ENCODE measurements at places on chromosomes 4 and X.

DNA sequence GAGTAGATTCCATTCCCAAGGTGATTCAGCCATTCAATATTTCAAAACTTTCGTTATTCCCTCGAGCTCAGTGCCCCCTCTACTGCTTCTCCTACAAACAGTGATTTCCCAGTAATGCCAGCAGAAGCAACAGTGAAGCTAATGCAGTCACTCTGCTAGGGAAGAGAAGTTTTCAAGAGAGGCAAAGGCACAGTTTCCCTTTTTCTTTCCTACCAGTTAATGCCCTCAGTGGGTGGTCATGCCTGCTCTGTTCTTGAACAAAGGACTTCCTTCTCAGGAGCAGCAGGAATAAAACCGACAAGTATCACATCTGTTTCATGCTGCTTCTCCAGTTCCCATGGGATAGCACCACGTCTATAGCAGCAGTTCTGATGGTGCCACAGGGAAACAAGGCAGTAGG is 317.2 kb downstream of the TENM3 start:
- DNase-seq, result no peak

DNA sequence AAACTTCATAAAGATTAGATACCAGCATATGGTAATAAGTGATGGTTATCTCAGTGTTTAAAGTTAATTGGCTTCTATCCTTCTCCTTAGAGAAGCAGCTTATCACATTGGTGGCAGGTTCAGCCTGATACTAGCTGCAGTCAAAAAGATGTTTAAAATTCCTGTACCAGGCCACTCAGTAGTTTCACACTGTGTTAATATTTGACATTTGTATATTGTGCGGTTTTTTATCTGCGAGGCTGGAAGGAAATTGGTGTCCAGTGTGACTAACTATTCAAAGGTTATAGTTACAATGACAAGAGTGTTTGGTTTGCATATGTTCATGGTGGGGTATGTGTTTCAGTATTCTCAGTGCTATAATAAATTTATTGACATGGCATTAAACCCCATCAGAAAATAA is 27.5 kb upstream of the TBC1D8B start:
- no peak for DNase-seq

DNA sequence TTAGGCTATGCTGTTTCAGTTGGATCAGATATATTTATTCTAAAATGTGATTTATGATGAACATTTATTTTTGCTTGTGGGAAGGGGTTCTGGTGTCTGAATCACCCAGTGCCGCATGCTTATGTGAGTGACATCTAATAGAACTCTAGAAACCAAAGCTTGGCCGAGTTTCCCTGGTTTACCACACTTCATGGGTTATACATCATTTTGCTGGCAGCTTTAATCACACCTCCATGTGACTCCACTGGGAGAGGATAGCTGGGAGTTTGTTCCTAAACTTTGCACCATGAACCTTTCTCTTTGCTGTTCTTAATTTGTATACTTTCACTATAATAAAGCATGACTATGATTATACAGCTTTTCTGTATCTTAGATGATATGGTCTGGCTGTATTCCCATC is 382.9 kb downstream of the INPP4B start:
- no peak for DNase-seq

DNA sequence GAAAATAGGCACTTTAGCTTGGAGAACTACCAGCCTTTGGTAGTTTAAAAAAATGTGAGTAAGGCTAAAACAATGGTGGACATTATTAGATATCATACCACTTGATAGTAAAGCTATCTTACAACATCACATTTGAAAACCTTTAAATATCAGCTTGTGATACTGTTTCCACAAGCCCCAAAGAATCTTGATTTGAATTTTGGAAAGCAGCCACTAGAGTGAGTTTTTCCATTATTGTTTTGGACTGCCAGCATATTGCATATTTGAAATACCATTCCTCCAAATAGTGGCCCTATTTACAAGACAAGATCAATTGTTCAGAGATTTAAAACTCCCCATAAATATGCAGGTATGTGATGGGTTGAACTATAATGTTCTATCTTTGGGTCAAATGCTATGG is 303.0 kb upstream of the PRPS2 start:
- no peak for DNase-seq

DNA sequence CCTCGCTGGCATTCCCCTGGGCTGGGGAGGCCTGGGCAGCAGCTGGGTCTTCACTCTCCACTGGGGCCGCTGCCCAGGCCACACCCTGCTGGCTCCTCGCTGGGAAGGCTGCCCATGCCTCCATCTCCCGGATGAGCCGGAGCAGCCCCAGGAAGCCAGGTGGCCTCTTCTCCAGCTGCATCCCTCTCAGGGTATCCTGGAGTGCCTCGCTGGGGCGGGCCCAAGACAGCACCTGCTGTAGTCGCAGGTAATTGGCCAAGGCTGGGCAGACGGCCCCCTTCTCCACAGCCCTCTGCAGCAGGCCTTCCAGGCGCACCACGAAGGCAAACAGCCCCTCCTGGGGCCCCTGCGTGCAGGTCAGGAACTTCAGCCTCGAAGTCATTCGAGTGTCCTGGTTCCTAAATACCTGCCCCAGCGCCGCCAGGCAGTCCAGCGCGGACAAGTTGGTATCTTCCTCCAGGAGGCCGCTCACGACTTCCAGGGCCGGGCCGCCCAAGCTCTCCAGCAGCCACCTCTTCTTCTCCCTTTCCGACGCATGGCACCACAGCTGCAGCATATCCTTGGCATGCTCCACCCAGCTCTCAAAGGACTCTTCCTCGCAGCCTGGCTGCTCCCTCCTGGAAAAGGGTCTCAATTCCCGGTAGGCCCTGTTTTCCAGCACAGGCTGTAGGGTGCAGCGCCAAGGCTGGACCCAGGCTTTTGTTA is 3.7 kb downstream of the PNMA6E start:
- no peak for DNase-seq

DNA sequence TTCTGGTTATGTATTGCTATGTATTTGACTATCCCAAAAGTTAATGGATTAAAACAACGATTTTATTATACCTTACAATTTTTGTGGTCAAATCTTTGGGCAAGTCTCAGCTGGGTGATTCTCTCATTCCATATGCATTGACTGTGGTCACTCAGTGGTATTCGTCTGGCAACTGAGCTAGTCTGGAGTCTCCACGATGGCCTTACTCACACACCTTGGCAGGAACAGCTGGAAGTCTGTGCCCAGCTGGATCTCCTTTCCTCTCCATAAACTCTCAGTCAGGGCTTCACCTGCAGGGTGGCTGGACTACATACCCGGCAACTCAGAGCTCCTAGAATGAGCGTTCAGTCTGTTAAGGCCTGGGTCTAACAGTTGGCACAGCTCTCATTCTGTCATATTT is 141.1 kb upstream of the WDFY3 start:
- DNase-seq, result no peak

DNA sequence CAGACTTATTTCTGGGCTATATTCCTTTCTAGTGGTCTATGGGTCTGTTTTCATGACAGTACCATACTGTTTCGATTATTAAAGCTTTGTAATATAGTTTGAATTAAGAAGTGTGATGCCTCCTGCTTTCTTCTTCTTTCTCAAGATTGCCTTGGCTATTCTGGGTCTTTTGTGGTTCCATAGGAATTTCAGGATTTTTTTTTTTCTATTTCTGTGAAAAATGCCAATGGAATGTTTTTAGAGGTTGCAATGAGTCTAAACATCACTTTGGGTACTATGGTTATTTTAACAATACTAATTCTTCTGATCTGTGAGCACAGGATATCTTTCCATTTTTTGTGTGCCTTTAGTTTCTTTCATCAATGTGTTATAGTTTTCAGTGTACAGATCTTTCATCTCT is 204.3 kb upstream of the HCCS start:
- DNase-seq, result no peak

DNA sequence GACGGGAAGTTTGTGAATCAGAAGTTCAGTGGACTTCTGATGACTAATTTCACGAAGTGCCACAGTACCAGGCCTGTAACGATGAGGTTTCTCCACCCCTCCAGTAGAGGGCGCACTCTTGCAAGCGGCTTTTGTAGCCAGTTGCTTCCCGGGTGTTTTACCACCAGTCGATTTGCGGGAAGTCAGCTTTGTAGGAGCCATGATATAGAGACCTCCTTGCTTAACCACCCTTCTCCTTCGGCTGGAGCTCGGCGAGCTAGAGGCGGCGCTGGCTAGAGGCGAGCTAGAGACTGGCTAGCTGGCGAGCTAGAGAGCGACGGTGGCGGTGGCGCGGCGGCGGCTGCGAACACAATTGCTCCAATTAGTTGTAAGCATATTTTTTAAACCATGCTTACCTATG is 72.0 kb downstream of the IL1RAPL1 start:
- DNase-seq, result no peak

- DNase-seq, result no peak
Measured at GRCh38 chrX:24204958-24205357, 55.4 kb downstream of the ZFX start.

DNA sequence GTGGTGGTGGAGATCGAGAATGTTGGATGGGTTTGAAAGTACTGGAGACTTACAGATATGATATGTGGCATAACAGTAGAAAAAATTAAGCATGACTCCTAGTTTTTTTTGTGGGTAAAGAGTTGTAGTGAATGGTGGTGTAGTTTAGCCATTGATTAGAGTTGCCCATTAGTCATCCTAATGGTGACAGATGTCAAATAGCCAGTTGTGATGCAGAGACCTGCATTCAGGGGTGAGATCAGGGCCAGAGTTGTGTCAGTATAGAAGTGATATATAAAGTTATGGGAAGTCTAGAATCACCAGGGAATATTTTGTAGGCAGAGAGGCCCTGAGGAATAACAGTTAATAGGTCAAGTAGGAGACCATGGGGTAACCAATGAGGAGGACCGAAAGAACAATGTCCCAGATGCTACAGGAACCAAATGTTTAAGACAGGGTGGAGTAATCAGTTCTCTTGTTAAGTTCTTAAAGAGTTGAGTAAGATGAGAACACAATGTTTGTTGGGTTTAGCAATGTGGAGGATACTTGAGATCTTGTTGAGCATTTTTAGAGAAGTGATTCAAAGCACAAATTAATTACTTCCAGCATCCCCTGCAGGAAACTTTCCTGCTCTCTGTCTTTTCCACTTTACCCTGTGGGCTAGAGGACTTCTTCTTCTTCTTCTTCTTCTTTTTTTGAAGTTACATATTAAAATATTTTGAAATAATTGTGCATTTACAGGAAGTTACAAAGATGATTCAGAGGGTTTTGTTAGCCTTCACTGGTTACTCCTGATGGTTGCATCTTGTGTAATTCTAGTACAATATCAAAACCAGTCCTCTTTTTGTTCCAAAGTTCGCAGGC is 13.3 kb downstream of the SGMS2 start:
- no peak for DNase-seq

DNA sequence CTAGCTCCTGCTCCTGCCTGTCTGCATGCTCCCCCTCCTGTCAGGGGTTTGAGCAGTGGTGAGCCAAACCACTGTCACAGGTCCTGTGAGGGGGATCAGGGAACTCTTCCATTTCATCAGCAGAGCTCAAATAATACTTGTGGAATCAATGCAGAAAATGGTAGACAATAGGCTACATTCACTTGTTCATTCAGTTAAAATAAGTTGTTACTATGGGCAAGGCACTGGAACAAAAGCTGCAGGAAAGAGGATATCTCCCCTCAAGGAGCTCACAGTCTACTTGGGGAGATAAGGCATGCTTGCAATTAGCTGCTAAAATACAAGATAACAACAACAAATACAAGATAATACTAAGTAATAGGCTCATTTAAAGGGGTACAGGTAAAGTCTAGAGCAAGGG is 117.1 kb downstream of the GPC3 start:
- DNase-seq, result no peak

GRCh38 chr4:52566136-52567031 is 92.7 kb downstream of the USP46 start:
- DNase-seq, result no peak

DNA sequence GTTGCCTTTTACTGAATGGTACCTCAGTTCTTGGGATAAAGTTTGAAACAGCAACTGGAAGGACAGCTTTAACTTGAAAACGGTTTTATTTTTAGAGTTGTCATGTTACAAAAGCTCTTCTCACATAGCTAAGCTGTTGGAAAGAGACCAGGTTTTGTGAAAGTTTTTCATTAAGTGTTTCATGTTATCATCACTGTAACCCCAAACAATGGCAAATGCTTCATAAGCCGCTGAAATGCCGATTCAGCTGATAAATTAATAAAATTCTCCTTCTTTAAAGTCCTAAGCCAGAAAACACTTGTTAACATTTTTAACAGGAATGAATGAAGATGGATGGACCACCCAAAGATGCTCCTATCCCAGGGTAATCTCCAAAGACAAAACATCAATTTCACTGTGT is 76.1 kb upstream of the IRF2 start:
- no peak for DNase-seq

- no peak for DNase-seq
Measured at GRCh38 chrX:42530027-42530426, 247.9 kb downstream of the PPP1R2C start.

- DNase-seq, result no peak
Measured at GRCh38 chrX:110383414-110383813, 24.8 kb downstream of the RTL9 start.

- DNase-seq, result no peak
Measured at GRCh38 chr4:48602763-48603162, 112.7 kb downstream of the ZAR1 start.

DNA sequence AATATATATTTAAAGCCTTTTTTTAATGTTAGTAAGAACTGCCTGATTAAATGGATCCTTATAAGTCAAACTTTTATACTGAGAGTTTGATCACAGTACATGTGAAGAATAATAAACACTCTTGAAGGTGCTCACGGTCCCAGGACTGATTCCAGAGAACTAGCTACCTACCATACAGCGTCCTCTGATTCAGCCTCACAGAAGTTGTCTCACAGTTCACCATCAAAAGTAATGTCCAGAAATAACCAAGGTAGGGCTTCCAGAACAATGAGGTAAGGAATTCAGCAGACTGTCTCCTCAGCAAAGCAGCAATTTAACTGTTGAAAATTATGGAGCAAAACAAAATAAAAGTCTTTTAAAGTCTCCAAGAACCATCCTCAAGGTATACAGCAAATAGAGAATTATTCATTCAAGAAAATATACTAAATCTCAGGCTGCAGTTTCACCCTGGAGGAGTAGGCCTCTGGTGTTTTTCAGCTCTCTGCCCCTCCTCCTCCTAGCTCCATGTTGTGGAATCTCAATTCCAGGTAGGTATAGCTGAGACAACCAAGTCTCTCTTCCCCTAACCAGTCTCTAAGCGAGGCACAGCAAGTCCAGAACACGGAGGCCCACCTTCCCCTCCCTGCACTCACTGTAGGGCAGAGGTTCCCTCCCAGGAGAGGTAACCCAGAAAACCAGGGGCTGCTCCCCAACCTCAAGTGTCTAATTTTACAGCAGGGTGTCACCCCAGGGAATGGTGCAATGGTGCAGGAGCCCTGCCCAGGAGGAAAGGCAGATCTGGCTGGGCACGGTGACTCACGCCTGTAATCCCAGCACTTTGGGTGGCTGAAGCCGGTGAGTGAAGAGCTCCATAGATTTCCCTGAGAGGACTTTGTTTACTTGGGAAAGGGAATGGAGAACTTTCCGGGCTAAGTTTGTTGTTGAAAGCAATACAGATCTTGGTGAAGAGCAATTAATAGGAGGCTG is 28.6 kb downstream of the FAM241A start:
- DNase-seq, result no peak

DNA sequence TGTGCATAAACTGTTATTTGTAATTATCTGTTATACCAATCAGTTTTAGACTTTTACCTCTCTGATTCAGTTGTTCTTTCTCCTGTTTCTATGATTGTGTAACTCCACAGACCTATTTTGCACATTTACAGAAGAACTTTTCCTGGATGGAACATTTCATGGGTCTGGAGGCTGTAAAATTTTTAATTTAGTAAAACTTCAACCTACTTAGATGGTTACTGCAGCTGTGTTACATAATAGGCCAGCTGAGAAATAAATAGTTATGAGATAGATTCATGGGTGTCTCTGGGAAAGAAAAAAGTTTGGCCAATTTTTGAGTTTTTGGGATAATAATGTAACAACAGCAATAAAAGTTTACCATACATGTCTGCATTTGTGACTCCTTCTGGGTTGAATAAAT is 253.5 kb downstream of the ARHGAP24 start:
- no peak for DNase-seq

All from activated naive CD4-positive, alpha-beta T cell treated with Interleukin-2 at 50 U/mL for 16 hours (primary cell).